ENCODE measurements at places on chromosomes 13 and 19.

DNA sequence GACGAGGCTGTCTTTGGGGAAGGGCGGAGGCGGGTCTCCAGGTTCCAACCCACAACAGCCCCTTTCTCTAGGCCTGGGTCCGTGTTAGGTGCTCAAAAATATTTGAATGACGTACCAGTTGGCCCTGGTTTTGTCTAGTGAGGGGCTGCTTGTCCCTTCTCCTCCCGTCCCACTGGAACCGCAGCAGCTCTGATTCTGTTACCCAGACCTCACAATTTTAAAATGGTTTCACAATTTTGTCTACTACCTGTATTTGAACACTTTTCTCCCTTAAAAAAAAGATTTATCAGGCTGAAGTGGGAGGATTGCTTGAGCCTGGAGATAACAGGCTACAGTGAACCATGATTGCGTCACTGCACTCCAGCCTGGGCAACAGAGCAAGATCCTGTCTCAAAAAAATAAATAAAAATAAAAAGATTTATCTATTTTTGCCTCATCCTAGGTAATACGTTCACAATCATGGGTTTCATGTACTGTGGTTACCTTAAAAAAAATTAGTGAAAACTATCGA lies 1.3 kb upstream of the IRF2BP1 start:
- DNase-seq = no peak

DNA sequence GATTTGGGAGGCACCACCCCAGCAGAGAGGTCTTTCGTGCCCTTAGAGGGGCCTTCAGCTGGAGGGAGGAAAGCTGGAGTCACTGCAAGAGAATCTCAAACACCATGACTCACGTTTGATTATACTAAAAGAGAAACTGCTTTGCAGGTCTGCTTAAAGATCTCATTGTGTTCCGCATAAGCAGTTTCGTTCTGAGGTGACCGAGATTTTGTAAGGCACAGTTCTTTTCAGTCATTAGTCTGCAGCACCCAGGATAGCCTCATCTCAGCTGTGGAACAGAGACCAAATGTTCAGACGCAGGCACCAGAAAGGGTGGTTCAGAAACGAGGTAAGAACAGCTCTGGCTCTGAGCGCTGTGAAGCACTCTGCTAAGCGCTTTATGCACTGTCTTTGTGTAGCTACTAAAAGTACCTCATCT lies 71.2 kb upstream of the GTF3A start:
- DNase-seq = no peak

DNA sequence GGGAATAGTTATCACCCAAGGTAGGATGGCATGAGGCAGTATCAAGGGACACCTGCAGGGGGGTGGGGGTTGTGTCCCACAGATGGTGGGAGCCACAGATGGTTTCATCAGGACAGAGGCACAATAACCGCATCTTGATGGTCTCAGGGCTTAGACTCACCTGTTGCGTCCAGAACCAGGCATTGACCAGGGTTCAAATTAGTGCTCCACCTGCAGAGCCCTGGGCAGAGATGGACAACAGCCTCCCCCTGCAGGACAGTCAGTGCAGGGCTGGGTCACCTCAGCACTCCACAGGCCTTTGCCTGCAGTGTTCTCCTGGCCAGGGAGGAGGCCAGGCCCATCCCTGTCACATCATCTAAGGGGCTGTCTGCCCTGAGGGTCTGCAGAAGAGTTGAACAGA lies 14.5 kb upstream of the CEACAM1 start:
- DNase-seq = no peak

DNA sequence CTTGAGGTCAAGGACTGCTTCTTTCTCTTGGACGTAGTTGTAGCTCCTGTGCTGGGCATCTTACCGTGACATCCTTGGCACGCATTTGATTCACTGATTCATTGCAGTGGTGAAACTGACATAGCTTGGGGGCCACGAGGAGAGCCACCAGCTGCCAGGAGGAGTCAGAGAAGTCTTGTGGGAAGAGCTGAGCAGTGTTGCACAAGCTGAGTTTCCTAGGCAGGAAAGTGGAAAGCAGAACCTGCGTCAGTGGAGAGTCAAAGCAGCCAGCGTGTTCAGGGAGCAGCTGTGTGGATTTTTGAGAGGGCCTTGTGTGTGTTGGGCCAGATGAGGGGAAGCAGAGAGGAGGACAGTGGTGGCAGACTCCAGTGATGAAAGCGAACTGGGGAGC lies 5.3 kb upstream of the GPR183 start:
- DNase-seq = peak; percentile 99

- no peak for DNase-seq
Measured at GRCh38 chr19:30357580-30357954, 14.6 kb upstream of the ZNF536 start.

DNA sequence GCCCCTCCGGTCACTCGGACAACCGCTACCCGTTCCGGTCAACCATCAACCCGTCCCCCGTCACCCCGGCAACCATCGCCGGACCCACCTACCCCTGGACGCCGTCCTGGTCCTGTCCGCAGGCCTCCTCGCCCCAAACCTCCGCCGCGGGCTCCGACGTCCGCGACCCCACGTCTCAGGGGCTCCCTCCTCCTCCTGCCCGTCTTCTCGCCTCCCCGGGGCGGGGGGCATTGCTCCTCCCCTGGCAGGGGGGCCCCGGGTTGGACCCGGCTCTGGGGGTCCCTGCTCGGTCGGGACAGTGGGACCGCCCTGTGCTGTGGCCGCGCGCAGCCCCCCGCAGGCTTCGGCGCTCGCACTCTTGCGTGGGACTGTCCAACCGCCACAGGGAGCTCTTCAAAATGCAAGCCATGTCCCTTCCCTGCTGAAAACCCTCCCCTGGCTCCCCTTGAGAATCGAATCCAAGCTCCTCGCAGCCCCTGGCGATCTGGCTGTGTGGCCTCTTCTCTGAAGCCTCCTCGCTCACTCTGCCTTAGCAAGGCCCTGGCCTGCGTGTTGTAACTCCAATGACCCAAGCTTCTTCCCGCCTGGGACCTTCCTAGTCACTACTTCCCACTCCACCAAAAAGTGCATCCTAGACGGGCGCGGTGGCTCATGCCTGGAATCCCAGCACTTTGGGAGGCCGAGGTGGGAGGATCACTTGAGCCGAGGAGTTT lies 8.4 kb downstream of the EPHX3 start:
- no peak for DNase-seq

- DNase-seq = no peak
Measured at GRCh38 chr19:12888006-12888603, 1.1 kb upstream of the KLF1 start.

- DNase-seq = peak; percentile 63
Measured at GRCh38 chr13:30679483-30680330, 55.6 kb upstream of the ALOX5AP start.

DNA sequence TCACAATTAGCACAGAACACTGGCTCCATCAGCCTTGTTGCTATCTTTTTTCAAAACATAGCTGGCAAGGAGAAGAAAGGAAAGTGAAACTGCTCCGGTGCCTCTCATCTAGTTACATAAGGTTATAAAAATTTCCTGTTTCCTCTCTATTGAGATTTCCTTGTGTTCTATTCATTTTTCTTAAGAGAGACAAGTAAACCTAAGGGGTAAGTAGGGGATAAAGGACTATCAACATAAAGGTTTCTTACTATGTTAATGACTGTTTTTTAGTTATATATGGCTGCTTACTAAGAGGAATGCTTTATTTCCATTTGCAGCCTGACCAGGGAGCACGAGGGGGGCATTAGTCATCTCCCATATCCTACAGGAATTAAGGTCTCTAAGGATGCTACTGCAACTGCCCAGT lies 73.2 kb upstream of the MLNR start:
- no peak for DNase-seq

- DNase-seq = no peak
Measured at GRCh38 chr19:33781996-33782395, 14.7 kb upstream of the KCTD15 start.

GRCh38 chr13:48431431-48431830 lies 18.5 kb upstream of the LPAR6 start:
- no peak for DNase-seq

- no peak for DNase-seq
Measured at GRCh38 chr13:50676602-50677001, 166.9 kb downstream of the DLEU7 start.

DNA sequence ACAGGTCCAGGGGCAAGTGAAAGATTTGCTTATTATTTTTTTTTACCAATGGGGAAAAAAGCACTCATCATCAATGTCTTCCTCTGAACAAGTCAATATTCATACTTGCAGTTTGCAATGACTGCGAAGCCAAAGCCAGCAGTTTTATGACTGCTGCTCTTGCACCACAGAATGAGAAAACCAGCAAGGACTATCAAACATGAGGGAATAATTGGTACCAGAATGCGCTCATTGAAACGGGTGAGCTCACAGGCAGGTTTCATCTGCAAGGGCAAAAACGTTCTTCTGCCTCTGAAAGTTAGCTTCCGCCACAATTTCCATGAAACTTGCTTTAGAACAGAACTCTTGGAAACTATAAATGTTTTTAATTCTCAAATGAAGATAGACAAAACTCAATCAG lies 5.5 kb downstream of the DLEU7 start:
- DNase-seq = no peak

DNA sequence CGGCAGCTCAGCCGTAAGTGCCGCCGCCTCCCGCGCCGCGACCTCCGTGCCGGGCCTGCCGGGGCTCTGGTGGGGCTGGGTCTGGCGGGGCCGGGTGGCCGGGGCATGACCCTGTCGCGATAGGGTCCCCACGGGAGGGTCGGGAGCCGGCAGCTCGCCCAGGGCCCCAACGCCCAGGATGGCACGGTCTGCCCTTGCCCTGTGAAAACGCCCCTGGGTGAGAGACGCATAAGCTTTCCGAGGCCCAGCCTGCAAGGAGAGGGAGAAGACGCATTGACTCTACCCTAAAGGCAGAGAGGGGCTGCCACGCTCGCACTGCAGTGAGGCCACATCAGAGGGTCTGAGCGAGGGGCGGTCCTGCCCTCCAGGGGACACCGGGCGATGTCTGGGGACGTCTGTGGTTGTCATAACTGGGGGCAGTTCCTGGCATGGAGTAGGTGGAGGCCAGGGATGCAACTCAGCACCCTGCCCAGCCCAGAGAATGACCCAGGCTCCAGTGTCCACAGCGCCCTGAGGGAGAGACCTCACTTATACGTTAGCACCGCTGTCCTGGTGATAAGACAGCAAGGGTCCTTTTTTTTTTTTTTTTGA lies 539 bp downstream of the ZNF554 start:
- DNase-seq = no peak

GRCh38 chr19:41915776-41916414 lies 12.4 kb downstream of the ERFL start:
- DNase-seq = no peak

- peak; percentile 36 for DNase-seq
Measured at GRCh38 chr19:51469162-51469561, 9.2 kb upstream of the CEACAM18 start.

Measured in HL-60 (cell line).